ENCODE measurements at places on chromosomes 2 and 18.

- no peak for DNase-seq
Measured at GRCh38 chr18:31099450-31100230, 2.6 kb downstream of the DSC2 start.

DNA sequence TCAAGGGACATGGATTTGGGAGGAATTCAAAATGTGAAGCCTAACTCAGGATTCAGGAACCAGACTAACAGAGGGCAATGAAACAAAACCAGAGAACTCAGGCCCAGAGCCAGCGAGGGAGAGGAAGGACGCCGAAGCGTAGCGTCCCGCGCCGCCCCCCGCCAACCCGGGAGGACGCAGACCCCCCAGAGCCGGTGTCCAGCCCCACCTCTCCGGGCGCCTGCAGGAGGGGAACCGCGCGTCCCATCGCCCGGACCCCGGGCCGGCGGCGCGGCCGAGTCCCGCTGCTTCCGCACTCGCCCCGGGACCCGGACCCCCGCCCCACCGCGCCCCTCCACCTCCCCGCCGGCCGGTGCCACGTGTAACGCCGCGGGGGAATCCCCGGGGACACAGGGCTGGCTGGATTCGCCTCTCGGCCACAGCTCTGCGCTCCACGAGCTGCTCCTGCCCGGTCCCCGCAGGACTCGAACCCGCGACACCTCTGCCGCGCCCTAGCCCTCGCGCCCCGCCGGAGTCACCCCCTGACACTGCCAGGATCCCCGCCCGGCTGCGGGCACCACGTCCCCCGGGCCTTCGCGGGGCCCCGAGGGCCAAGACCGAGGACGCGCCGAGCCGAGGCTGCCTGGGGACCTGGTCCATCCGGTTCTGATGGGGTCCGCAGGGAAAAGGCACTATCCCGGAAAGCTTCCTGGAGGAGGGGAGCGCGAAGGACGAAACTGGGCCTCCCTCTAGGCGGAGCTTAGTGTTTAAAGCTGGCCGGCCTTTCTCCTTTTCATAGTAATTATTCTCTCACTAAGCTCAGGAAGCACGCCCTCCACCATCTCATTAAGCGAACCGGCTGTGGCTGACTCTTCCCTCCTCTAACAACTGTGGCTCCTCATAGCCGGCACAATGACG is 40.4 kb upstream of the FAM124B start:
- DNase-seq = no peak

GRCh38 chr18:58616446-58616845 is 12.4 kb downstream of the ALPK2 start:
- DNase-seq = no peak

DNA sequence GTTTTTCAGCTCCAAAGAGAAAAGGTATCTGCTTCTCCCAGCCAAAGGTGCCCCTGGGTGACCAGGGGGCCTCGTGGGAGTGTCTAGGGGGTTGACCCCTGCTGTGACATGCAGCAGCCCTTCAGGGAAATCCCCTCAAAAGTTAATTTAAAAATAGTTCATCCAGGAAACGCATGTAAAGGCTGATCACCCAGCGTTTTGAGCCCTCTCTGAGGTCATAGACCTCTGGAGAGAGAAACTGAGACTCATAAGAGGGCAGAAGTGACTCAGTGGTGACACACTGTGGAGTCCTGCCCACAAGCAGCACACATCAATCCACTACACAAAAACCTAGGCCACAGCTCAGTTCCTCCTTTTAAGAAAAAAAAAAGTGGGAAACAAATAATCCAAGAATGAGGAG is 11.9 kb downstream of the GAL3ST2 start:
- DNase-seq = no peak

DNA sequence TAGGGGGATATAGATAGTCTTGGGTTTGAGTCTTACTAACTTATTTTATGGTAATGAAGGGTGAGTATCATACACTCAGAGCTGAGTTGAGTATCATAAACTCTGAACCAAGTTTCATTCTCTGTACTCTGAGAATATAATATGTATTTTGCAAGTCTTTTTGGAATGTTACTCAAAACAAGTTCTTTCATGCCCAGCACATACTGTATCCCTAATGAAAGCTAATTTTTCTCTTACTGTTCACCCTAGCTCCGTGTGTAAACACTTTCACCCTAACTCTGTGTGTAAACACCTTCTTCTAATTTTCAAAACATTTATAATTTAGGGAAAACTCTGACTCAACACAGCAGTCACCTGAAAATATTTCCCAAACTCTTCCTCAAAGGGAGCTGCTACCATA is 29.7 kb upstream of the CHST9 start:
- no peak for DNase-seq

DNA sequence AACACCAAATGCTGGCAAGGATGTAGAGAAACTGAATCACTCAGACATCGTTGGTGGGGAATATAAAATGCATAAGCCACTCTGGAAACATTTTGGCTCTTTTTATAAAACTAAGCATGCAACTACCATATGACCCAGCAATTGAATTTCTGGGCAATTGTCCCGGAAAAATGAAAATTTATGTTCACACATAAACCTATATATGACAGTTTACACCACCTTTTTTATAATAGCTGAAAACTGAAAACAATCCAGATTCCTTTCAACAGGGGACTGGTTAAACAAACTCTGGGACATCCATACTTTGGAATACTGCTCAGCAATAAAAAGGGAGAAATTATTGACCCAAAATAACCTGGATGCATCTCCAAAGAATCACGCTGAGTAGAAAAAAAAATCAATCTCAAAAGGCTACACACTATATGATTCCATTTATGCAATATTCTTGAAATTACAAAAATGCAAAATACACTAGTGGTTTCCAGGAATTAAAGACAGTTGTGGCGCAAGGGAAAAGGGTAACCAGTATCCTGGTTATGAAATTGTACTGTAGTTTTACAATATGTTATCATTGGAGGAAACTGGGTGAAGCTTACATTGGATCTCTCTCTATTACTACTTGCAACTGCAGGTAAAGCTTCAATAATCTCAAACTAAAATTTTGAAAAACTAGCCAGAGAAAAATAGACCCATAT is 130.2 kb upstream of the PID1 start:
- no peak for DNase-seq

- DNase-seq = no peak
Measured at GRCh38 chr2:715038-715437, 37.8 kb upstream of the TMEM18 start.

DNA sequence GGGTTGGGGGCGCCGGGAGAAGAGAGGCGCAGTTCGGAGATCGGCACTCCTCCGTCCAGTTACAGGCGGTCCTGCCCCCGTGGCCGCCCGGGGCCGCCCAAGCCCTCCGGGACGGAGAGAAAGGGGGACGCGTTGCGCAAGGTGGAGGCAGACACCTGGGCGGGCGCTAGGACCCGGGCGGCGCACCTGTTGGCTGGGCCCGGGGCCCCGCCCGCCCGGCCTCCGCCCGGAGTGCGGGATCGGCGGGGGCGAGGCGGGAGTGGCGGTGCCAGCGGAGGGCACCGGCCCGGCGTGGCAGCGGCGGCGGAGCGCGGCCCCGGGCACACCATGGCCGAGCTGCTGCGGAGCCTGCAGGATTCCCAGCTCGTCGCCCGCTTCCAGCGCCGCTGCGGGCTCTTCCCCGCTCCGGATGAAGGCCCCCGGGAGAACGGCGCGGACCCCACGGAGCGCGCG is at the start of gene SGPP2:
Gene SGPP2, plus strand, starts transcription at position 268 of the 453 bp plus-strand sequence. Its CDS starts 60 bp downstream, at position 328.
- no peak for DNase-seq

DNA sequence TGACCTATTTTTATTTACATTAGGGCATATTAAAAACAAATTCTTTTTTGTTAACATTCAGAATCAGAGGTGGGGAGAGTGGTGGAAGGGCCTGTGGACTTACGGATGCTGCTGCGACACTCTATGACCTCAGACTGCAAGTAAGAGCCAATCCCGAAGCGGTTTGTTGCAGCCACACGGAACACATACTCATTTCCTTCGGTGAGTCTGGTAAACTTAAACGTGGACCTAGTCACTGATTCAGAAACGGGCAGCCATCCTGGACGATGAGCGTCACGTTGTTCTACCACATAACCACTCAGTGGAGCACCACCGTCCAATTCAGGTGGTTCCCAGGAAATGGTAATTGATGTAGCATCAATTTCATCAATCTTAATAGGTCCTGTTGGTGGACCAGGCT is 61.9 kb downstream of the PLEKHA3 start:
- peak; percentile 43 for DNase-seq

DNA sequence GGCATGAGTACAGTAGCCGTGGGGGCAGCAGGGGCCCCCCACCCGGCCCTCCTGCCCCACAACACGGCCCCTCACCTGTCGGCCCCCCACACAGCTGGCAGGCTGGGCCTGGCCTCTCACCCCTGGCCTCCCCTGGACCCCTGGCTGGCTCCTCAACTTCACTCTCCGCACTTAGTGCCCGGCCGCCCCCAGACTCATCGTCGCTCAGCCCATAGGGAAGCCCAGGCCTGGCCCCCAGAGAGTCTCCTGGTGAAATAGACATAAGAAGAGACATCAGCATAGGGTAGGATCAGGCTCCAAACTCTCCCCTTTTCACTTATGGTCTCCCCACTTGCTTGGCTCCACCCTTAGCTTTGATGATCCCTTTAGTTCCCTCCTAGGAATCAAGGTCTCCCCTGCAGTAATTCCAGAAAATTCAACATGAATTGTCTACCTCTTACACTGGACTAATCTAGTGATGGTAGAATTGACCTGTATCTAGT is 1.7 kb downstream of the ZNF513 start:
- DNase-seq = no peak

- no peak for DNase-seq
Measured at GRCh38 chr2:222307978-222308730, 9.4 kb upstream of the PAX3 start.

- DNase-seq = no peak
Measured at GRCh38 chr2:46335391-46336282, 38.4 kb downstream of the EPAS1 start.

- DNase-seq = no peak
Measured at GRCh38 chr2:81303321-81303720, 998.8 kb upstream of the LRRTM1 start.

DNA sequence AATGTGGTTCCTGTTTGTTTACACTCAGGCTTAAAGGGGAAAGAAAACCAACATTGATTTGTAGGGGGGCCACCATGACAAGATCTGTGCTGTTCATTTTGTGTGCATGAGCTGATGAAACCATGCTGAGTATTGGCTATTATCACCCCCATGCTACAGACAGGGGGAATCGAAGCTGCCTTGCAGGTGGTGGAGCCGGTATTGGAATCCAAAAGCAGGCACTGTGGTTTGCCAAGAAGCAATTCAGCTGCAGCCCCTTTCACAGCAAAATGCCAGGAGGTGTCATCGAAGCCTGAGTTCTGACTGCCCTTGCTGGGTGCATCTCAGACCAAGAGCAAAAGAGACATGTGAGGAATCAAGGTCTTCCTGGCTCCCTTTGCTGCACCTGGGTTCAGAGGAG is 221.9 kb downstream of the UXS1 start:
- DNase-seq = no peak

DNA sequence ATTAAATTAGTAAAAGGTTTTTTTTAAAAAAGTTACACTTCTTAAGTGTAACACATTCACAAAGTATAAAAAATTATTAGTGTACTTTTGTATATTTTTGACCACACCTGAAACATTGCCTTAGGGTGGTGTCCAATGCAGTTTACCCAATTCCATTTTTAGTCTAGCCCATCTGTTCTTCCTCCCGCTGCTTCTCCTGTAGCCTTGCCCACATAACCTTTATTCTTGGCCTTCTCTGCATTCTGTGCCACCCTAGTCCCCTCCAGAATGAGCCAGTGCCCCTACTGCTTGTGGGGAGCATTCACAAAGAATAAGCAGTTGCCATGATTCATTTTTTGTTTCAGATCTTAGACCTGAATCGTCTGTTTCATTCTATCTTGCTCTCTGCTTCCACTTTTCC is 78.4 kb upstream of the MYT1L start:
- no peak for DNase-seq
